H9 (cell line): ENCODE measurements at places on chromosomes 5 and 9. TPM values are rescaled to one million over a fixed set of nuclear protein-coding genes. Genes with fewer than 3 reads are reported as not detected.

- DNase-seq = no peak
These were observed 2.4 kb upstream of the IL7R start for GRCh38 chr5:35854248-35854647.

DNA sequence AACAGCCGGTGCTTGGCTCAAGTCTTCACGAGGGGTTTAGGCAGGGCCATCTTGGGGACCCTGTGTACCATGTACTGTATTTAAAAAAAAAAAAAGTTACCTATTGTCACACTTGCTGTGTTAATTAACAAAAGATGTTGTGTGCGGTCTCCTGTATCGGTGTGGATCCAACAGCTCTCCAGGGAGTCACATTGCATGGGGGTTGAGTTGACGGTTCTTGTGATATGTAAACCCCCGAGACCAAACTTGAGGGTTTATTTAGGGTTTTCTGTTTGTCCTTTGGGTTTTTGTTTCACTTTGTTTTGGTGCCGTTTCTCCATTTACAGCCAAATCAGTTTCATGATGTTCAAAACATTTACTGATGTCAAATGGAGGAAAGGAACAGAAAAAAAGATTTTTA, 22.2 kb downstream of the AMBP start:
- no peak for DNase-seq

DNA sequence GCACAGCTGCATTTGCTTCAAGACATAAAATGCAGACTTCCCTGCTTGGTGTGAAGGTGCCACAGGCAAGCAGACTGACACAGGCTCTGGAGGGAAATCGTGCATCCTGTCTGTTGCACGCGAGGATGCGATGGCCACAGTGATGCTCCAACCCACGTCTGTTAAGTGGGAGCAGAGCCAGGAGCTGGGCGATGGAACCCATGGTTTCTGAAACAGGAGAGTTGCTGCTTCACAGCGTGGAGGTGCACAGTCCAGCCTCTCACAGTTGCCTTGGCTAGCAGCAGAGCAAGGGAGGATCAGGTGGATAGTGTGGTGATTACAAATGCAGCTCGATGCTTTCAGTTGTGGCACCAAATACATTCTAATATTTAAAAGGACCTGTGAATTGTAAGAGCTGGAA, 108.8 kb downstream of the TENT4A start:
- DNase-seq = no peak

GRCh38 chr9:87340391-87340790, 157.3 kb upstream of the DAPK1 start:
- DNase-seq = no peak

GRCh38 chr5:66122379-66123034, 21.6 kb upstream of the SREK1 start:
- DNase-seq = no peak

GRCh38 chr9:3508078-3508431, 17.7 kb downstream of the RFX3 start:
- no peak for DNase-seq

- no peak for DNase-seq
These were observed 392.3 kb downstream of the DMAC1 start for GRCh38 chr9:7407246-7407645.

The MCIDAS gene
- 0.26 and 0.39 TPM in 2 replicates for total RNA-seq

DNA sequence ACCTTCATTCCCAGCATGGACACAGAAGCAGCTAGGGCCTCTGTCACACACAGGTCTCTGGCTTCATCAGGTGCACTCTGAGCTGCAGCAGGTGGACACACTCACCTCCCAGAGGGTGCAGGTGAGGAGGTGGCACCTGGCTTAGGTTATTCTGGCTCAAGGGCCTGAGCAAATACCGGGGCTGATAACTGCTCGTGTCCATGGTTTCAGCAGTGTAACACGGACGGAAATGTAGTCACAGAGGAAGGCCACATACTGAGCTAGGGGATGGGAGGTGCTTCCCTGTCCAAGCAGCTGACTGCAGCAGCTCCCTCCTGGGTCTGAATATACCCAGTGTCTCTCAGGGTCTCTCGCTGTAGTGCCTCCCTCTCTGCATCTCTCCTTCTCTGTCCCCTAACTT, 5.7 kb downstream of the PHF2 start:
- DNase-seq = peak; percentile 36

The CCNI2 gene
- 0.57 and 0.90 TPM in 2 replicates for total RNA-seq

DNA sequence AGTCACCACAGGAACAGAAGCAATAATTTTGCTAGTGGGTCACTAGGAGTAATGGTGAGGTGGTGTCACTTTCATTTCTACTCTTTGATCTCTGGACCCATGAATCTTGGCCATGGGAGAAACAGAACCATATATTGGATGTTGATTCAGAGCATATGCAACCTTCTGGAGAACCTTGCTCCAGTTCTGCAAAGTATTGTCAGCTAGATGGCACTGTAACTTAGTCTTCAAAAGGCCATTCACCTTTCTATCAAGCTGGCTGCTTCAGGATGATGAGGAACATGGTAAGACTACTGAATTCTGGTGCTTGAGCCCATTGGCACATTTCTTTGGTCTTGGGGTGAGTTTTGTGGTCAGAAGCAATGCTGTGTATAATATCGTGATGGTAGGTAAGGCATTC, 129.1 kb upstream of the FBN2 start:
- DNase-seq = no peak

The OR1Q1 gene
- total RNA-seq = not detected in 2 replicates

The CNOT8 gene
- total RNA-seq = 44.3 and 45.6 TPM in 2 replicates

The GABRA1 gene
- total RNA-seq = not detected in 2 replicates

The ACTBL2 gene
- not detected in 2 replicates for total RNA-seq

DNA sequence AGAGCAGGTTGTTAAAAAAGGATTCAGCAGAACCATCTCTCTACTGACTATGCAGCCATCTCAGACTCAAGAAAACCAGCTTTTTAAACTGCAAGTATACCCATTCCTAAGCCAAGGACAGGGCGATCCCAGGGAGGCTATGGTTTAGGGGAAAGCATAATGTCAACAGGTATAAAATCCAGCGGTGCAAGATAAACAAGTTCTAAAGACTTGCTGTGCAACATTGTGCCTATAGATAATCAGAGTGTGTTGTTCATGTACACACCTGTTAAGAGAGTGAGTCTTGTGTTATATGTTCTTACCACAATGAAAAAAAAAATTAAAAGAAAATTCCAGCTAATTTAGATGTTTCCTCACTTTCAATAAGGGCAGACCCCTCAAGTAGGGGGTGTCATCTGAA, 63.6 kb upstream of the DIRAS2 start:
- no peak for DNase-seq

DNA sequence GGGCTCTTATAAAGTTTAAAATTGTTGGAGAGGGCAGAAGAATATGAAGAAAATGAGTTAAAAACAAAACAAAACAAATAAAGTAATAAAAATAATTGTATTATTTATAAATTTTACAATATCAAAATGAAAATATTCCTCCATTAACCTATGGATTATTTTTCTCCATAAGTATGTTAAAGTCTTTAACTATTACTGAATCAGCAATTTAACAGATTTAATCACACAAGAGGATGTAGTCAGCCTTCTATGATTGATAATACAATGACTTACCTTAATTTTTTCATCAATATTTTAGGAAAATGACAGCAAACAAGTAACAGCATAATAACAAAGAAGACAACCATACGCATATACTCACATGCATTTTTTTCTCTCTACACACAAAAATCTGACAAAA, 1195.3 kb upstream of the NUDT12 start:
- DNase-seq = no peak

- DNase-seq = no peak
These were observed 115.2 kb downstream of the LHFPL2 start for GRCh38 chr5:78533356-78533755.

The GLRA1 gene
- total RNA-seq = not detected in 2 replicates

GRCh38 chr5:144139586-144139985, 30.9 kb downstream of the YIPF5 start:
- no peak for DNase-seq

The KIF4B gene
- total RNA-seq = 0.04 and 0.07 TPM in 2 replicates

The PRDM9 gene
- not detected in 2 replicates for total RNA-seq

The MARVELD2 gene
- 29.5 and 30.3 TPM in 2 replicates for total RNA-seq

DNA sequence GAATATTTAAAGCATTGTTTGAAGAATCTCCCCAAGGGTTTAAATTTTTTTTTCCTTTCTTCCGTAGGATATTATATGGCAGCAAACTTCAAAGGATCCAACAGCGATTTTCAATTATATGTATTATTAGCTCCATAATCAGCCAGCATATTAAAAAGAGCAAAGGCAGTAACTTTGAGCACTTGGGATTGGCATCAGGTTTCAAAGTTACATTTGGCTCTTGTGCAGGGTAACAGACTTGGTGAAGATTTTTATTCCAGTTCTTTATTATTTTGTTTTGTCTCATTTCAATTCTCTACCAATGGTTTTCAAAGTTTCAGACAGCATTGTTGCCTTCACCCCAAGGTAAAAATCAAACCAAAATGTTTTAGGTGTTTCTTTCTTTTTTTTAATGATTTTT, 116.7 kb upstream of the ZNF366 start:
- no peak for DNase-seq

The EQTN gene
- total RNA-seq = not detected in 2 replicates

DNA sequence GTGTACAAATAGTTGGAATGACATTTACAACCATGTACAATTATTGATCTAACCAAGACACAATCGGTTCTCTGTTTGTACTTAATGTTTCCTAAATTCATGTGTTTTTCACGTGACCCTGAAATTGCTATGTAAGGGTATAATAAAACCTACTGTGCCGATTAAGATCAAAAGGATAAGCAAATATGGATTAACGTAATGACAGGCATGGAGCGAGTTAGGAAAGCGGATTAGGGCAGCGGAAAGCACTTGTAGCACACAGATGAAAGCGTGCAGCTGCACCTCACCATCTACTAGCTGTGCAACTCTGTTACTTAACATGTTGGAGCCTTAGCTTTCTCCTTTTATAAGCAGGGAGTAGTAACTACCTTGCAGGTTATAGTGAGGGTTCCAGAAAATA, 38.3 kb upstream of the ZFYVE16 start:
- no peak for DNase-seq

GRCh38 chr9:107219486-107220077, 63.5 kb upstream of the RAD23B start:
- no peak for DNase-seq

DNA sequence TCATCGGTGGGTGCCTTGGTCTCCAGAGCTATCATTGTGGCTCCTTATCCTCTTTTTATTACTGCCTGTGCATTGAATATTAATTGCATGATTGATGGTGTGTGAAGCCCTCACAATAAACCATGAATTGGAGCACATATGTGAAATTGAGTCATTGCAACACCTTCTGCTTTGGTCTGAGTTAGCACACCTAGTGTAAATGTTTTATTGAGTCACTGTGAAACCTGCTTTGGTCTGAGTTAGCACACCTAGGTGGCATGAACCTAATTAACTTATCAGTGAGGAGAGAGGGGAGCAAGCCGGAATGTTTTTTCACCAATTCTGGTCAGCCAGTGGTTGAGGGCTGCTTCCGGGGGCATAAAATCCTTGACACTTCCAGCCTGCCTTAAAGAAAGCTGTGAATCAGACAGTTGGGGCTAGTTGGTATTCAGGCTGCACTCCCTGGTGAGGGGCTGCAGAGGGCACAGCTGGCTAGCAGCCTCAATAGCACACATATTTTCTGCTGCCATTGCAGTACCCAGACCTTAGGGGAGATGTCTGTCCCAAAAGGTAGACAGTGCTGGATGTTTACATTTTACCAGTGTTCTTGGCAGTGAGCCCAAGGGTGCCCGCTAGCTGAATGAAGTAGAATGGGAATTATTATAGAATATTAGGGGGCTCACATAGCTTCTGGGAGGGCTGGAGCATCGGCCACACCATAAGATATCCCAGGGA, 76.5 kb upstream of the GOLM1 start:
- DNase-seq = no peak

DNA sequence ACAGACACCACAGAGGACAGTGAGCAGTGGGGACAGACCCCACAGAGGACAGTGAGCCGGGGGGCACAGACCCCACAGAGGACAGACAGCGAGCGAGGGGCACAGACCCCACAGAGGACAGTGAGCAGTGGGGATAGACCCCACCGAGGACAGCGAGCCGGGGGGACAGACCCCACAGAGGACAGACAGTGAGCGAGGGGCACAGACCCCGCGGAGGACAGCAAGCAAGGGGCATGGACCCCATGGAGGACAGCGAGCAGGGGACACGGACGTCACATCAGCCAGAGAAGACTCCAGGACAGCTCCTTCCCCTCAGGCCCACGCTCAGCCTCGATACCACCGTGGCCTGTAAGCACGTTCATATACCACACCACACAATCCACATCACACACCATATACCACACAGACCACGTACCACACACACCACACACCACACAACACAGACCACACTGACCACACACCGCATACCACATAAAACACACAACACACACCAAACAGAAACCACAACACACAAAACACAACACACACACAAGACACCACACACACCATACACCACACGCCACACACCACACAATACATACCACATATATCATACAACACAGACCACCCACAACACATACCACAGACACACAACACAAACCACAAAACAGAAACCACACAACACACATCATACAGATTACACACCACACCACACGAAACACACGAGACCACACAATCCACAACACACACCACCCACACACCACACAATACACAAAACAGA, 5.2 kb upstream of the ZDHHC11 start:
- DNase-seq = no peak

The OR13F1 gene
- total RNA-seq = not detected in 2 replicates

DNA sequence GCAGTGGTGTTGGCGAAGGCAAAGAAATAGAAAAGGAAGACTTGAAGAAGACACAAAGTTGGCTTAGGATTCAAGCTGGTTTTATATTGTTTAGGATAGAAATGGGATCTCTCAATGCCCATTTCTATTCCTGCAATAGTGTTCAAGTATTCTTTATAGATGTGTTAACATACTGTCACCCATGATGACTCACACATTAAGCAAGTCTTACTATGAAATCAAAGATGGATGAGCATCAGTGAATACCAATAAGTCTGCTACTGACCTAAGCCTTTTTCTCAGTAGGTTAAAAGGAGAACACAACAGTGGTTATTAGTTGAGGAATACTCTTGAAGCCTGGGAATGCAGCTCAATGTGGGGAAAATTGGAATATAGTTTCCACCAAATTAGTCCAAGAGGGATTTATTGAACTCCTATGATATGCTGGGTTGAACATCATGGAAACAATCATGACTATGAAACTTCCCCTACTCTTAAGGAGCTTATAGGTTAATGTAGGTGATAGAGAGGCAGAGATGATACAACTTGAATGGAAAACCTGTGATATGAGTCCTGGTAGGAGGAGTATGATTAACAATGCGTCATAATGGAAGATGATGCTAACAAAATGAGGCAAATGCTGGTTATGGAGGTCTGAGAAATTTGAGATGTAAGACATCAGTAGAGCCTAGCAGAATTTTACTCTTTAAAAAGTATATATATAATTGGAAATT, 417.1 kb upstream of the DAP start:
- DNase-seq = no peak

The SPINK4 gene
- total RNA-seq = not detected in 2 replicates

The CDX1 gene
- 0.22 TPM in 1 of 2 replicates, not detected in the other for total RNA-seq

The ANKRD31 gene
- 0.11 and 0.13 TPM in 2 replicates for total RNA-seq

The NR4A3 gene
- 0.20 and 0.24 TPM in 2 replicates for total RNA-seq
